ENCODE measurements at places on chromosomes 16 and 17.

DNA sequence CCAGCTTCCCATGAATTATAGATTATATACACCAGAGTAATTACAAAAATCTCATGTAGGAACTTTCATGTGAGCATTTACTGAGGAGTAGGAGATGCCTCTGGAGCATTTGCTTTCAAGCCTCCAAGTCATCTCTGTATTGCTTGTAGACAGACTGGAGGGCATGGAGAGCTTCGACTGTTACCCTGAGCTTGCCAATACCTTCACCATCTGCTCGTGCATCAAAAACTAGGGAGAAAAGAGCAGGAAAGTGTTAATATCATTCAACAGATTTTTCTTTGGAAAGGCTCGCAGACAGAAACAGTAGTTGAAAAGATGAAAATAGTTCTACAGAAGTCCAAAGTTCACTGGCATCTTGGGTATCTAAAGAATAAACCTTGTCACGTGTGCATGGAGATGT is 99.0 kb upstream of the AKTIP start:
- no peak for DNase-seq

- no peak for DNase-seq
Observed at GRCh38 chr17:63740464-63741142, 996 bp downstream of the STRADA start.

- no peak for DNase-seq
Observed at GRCh38 chr17:34472363-34472762, 107.0 kb upstream of the TMEM132E start.

GRCh38 chr16:10763456-10763855 is 19.8 kb downstream of the NUBP1 start:
- no peak for DNase-seq

GRCh38 chr17:1055751-1056645 is 59.1 kb downstream of the TIMM22 start:
- peak; percentile 28 for DNase-seq

DNA sequence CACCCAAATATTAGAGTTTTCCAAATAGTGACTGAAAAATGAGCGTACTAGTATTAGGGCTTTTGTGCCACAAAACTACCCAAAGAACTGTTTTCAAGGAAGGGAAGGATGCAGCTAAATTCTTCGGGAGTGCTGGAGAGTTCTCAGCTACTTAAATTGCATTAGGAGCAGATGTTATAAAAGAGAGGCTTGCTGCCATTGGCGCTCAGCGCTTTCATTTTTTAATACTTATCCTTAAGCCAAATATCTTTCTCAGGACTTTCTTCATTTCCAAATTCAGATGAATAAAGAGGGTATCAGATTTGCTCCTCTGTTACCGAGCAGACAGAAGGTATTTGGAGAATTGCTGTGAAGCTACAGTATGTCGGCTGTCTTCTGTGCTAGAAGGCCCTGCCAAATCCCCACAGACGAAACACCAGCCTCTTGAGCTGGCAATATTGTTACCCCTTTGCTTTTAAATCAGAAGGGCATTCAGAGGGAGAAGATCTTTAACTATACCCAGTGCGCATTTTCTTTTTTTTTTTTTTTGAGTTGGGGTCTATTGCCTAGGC is 47.2 kb upstream of the CLEC18A start:
- no peak for DNase-seq

DNA sequence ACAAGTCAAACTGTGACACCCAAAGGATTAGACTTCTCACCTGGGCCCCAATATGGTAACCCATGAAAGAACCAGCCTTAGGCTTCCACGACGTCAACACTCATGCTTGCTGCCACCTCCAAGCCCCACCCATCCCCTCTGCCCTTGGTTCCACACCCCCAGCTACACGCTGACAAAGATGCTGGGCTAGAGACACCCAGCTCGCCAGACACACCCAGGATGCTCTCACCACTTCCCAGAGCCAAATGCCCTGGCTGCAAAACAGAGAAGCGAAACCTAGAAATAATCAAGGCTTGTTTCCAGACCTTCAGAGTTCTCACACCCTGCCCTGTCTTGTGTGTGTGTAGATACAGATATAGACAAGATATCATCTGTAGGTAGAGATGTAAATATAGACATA is 26.0 kb upstream of the ADCY9 start:
- peak; percentile 37 for DNase-seq

DNA sequence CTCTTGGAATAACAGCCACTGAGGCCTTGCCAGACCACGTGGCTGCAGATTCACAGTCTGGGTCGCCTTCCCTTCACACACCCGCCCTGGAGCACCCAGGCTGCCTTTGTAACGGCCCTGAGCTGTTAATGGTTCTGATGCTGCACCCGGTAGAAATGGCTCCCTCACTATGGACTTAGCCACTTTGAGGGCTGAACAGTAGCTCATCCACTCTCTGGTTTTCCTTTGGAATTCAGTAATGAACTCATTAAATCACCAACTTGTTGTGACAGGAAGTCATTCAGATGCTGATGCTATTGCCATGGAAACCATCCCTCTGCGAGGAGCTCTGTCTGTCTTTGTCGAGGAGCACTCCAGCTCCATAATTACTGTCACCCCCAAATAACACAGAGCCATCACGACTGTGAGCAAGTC is 59.2 kb downstream of the CDK5R1 start:
- no peak for DNase-seq

GRCh38 chr16:57648125-57648524 is 19.7 kb downstream of the ADGRG1 start:
- no peak for DNase-seq

DNA sequence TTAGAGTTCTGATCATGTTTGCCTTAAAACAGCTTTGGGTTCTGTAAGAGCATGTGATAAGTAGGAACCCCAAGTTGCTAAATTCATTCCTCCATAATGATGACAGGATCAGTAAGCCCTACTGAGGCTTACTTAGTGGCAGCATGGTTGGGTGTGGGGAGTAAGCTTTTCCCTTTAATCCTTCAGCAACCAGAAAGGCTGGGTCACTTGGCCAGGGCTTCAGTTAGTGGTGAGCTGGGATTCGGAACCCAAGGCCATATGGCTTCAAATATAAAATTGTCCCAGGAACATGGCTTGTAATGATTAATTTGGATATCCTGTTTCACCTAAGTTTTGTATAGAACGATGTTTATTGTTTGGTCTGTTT is 850 bp downstream of the GINS3 start:
- no peak for DNase-seq

Data from memory B cell (primary cell).